Caco-2 (cell line): ENCODE measurements at places on chromosomes 6 and 20. TPM values are rescaled to one million over a fixed set of nuclear protein-coding genes. Genes with fewer than 3 reads are reported as not detected.

GRCh38 chr6:50096296-50096695 lies 46.6 kb upstream of the DEFB112 start:
- DNase-seq = no peak
- no peak overlapping the region for H3K27ac ChIP-seq
- no peaks in the 10 kb centered on the region for H3K27me3 ChIP-seq
- peaks cover 18% of the 10 kb centered on the region for H3K4me1 ChIP-seq
- no peak overlapping the region for H3K4me3 ChIP-seq
- H3K36me3 ChIP-seq = no peaks in the 10 kb centered on the region

- H3K27ac ChIP-seq = no peak overlapping the region
- H3K4me1 ChIP-seq = no peaks in the 10 kb centered on the region
- no peaks in the 10 kb centered on the region for H3K27me3 ChIP-seq
- no peak overlapping the region for H3K4me3 ChIP-seq
Observed at GRCh38 chr20:986733-987355, 15.3 kb downstream of the RSPO4 start.

- no peaks in the 10 kb centered on the region for H3K36me3 ChIP-seq
- H3K4me3 ChIP-seq = no peak within 1 kb of the TSS
- no peaks in the 10 kb centered on the region; the same call in 1 of the 2 replicates for H3K27me3 ChIP-seq
- H3K4me1 ChIP-seq = no peaks in the 10 kb centered on the region
Observed at GRCh38 chr20:2536560-2536986, at the start of gene TMC2. TSS of gene TMC2 (plus strand) at chr20:2536573. CDS start at chr20:2536622, 49 bp downstream.

DNA sequence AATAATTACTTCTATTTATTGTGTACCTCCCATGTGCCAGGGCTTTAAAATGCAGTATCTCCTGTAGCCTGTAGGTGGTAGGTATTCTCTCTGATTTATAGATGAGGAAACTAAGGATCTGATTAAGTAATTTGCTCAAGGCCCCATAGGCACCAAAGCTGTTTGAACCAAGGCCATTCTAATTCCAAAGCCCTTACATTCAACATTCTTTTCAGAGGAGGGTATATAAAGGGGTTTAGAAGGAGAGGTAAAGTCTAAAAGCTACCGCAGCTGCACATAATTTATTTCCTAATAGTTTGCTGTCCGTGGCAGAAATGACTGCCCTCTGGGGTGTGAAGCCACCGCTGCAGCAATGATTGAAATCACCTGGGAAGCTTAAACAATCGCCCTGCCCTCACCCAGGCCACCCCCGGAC lies 95.0 kb upstream of the FAM8A1 start:
- DNase-seq = no peak
- no peaks in the 10 kb centered on the region for H3K4me1 ChIP-seq
- H3K27me3 ChIP-seq = no peaks in the 10 kb centered on the region
- no peak overlapping the region for H3K4me3 ChIP-seq
- no peak overlapping the region for H3K27ac ChIP-seq

DNA sequence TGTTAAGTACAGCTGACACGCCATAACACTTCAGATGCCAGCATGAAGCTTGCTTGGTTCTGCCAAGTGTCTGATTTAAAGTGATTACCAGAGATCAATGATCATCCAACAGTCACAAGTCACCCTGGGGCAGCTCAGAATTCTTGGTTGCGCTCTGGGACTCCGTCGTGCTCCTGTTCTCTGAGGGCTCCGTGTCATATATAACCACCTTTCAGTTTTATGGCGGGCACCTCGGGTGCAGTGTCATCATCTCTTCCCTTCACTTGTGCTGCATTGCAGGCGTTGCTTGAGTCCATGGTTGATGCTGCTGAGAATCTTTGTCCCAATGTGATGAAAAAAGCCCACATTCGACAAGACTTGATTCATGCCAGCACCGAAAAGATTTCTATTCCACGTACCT lies 101.4 kb upstream of the SCGN start:
- no peaks in the 10 kb centered on the region for H3K4me1 ChIP-seq
- no peak for DNase-seq
- H3K27me3 ChIP-seq = no peaks in the 10 kb centered on the region
- no peak overlapping the region for H3K4me3 ChIP-seq

The SASH1 gene
- total RNA-seq = 41.7 and 42.0 TPM in 2 replicates
